ENCODE measurements at places on chromosomes 7 and 10.

- peak; percentile 81 for DNase-seq
These were observed 9.5 kb downstream of the ANKRD1 start for GRCh38 chr10:90911133-90912051.

- no peak for DNase-seq
These were observed 62.0 kb downstream of the CFAP58 start for GRCh38 chr10:104415526-104416165.

DNA sequence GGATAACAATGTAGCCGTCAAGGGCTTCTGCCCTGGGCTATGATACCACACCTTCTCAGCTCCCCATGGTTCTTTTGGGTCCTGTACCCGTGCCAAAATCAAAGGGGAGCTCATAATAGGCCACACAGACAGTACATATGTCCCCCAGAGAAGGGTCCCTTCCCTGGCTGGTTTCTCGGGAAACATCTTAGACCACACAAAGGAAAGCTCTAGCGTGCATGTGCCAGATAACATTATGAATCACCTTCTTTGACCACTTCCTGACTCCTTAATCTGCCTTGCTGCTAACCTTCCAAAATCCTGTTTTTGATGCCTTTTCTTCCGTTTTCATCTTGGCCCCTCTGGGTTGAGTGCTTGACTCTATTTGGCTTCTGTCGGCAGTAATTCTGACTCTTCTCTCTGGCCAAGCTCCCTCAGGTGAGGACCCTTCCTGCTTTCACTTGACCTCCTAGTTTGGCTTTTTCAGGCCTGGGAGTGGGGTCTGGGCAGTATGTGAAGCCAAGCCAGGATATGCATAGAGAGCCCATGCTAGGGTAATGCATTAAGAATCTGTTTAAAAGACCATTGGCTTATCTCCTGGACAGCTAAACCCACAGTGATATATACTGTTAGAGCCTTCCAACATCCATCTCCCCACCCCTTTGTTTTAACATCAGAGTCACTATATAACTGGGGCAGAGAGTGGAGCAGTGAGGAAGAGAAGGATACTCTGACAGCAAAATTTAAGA lies 84.8 kb downstream of the ANLN start:
- DNase-seq = no peak

- no peak for DNase-seq
These were observed 124.9 kb upstream of the NPVF start for GRCh38 chr7:25353196-25353595.

GRCh38 chr7:4835398-4836205 lies 26.2 kb downstream of the PAPOLB start:
- DNase-seq = no peak

- peak; percentile 72 for DNase-seq
These were observed 3.2 kb downstream of the ITPRIP start for GRCh38 chr10:104334965-104335650.

DNA sequence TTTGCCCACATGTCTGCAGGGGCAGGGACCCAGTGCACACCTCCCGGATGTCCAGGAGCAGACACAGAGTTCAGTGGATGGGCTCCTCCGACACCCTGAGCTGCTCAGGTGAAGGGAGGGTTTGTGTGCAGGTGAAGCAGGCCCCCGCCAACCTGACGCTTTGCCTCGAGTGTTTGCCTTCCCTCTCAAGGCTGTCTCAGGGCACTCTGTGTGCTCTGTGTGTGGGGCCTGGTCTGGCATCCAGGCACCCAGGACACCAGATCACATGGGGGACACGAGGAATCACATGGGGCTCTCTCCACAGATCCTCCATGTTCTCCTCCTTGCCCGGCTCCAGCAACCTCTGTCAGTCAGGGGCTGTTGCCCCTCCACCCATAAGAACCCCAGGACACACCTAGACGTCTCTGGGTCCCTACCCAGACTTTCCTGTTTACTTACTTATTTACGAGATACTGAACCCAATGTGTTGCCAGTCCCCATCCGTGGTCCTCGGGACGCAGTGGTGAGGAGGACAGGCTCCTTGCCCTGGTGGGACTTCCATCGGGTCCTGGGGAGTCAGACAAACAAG lies 99.5 kb downstream of the HTR5A start:
- DNase-seq = no peak

DNA sequence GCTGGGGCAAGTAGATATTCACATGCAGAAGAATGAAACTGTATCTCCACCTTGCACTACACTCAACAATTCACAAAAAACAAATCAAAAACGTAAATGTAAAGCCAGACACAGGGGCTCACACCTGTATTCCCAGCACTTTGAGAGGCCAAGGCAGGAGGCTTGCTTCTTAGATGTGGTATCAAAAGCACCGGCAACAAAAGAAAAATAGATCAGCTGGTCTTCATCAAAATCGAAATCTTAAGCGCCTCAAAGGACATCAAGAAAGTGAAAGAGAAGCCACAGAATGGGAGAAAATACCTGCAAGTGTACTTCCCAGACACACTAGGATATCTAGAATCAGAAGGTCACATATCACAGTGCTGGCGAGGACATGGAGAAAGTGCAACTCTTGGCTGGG lies 31.3 kb downstream of the GPER1 start:
- DNase-seq = no peak

All from NCI-H526 (cell line).